ENCODE measurements at places on chromosomes 13 and 19.

- DNase-seq, result no peak
Observed at GRCh38 chr13:40153516-40153915, 498.1 kb downstream of the COG6 start.

DNA sequence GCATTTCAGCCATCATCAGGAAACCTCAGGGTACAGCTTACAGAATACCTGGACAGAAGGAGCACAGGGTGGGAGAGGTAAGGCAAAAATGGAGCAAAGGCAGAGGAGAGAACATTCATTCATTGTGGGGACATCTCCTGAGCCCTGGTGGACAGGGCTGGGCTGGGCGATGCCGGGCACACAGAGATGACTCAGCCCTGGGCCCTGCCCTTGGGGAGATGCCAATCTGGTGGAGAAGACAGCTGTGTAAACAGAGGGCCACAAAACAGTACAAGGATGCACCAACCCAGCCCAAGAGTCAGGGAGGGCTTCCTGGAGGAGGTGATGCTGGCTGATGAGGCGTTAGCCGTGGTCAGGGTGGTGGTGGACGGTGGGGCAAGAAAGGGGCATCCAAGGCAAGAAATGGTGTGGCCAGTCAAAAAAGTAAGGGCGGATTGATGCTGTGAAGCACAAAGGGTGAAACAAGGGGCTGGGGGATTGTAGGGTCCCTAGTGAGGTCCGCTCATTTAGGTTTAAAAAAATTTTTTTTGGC lies 3.6 kb upstream of the HAS1 start:
- DNase-seq, result no peak

GRCh38 chr13:34437873-34438272 lies 504.2 kb upstream of the NBEA start:
- no peak for DNase-seq

- DNase-seq, result no peak
Observed at GRCh38 chr13:39419876-39420275, 183.1 kb downstream of the LHFPL6 start.

DNA sequence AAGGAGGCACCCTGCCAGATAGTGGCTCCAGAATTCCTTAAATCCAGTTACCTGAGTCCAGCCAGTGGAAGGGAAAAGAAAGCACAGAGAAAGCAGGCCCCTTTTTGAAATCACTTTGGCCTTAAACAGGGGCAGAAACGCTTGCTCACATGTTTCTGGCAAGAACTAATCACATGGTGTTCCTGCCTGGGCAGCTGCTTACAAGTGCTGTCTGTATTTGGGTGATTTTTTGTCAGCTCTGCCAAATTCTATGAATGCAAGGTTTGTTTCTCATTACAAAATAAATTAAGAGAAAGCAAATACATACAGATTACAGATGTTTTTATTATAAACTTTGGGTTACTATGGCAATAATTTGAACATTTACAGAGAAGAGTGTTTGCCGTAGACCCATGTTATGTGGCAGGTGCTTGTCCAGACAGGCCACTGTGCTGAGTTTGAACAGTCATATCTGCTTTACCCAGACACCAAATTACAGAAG lies 1237.8 kb downstream of the SLITRK5 start:
- DNase-seq, result no peak

GRCh38 chr13:74111399-74111798 lies 22.8 kb downstream of the KLF12 start:
- DNase-seq, result no peak

DNA sequence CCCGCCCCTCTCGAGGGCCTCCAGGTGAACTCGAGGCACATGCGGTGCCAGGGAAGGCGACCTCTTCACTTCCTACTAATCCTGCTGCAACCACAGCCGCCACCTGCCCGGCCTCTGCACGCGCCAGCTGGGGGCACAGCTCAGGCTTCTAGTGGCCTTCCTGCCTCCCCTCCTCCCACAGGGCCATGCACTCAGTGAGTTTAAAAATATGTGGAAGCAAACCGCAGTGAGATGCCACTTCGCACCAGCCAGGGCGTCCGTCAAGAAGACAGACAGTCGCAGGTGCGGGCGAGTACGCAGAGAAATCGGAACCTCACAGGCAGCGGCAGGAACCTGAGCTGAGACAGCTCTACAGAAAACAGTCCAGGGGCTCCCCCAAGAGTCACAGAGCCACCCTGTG lies 10.4 kb downstream of the LMNB2 start:
- DNase-seq, result no peak
